ENCODE measurements at places on chromosomes 16 and 17.

GRCh38 chr17:81890447-81891302, 711 bp downstream of the ALYREF start:
- no peak for DNase-seq

GRCh38 chr16:60107437-60107836, 1373.3 kb upstream of the GOT2 start:
- DNase-seq: no peak

GRCh38 chr17:68356949-68357455, 65.7 kb downstream of the ARSG start:
- no peak for DNase-seq

DNA sequence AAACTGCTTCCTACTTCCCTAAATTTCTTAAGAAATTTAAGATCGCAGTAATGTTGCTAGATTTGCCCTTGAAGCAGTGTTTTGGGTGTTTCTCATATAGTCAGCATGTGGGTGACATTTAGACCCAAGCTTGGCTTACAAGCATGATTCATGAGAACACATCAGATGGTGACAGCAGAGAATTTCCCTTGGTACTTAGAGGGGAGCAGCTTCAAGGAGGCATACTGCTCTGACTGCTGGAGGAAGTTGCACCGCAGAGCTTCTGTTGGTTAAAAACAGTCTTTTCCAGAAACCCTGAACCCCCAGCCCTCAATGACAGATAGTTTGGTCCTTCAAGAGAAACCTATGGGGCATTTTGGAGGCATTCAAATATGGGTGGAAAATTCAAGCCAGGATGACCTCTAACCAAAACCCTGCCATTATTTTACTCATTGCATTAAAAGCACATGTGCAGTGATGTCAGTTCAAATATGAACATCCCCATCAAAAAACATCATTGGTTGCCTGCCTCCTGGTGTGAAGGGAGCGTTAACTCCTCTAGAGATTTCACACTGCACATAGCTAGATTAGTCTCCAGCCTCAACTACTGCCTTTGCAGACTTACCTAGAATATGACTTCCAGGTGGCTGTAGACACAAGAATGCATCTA, 201.5 kb upstream of the CACNG5 start:
- DNase-seq: no peak

GRCh38 chr17:81891303-81891552, 158 bp downstream of the ALYREF start:
- DNase-seq: no peak

DNA sequence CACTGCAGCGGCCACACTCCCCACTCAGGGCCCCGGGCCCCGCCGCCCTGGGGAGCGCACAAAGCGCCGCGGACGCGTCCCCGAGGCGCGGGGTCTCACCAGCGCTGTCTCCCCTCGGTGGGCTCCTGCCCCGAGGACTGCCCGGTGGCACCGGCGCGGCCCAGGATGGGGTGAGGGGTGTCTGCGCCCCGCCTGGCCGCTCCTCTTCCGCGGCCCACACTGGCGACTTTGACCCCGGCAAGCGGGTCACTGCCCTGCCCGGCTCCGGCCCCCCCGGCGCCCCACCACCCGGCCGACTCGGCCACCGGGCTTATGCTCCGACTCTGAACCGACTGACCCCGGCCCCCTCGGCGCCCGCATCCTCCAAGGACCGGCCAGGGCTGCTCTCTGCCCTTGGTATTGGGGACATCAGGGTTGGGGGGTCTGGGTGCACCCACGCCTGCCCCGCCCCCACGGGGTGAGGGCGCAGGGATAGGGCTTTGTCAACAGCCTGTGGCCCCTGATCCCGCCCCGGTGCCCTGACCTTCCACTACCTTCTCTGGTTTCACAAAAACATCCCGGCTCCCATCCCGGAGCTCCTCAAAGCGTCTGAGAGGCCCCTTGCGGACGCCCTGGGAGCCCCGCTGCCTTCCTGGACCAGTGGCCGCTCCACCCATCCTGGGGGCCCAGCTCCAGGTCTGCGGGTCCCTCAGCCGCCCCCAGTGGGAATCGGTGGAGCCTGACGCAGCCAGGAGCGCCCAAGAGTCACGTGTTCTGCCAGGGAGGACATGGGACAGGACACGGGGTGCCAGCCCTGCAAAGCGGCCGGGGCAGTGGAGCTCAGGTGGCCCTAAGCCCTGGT, 829 bp downstream of the GCGR start:
- DNase-seq: no peak

- peak; percentile 8 for DNase-seq
Measured at GRCh38 chr16:13957197-13958078, 37.5 kb downstream of the ERCC4 start.

GRCh38 chr17:6064868-6065267, 5.3 kb upstream of the WSCD1 start:
- DNase-seq: no peak

- peak; percentile 94 for DNase-seq
Measured at GRCh38 chr16:84175350-84176081, 11.3 kb downstream of the TAF1C start.

DNA sequence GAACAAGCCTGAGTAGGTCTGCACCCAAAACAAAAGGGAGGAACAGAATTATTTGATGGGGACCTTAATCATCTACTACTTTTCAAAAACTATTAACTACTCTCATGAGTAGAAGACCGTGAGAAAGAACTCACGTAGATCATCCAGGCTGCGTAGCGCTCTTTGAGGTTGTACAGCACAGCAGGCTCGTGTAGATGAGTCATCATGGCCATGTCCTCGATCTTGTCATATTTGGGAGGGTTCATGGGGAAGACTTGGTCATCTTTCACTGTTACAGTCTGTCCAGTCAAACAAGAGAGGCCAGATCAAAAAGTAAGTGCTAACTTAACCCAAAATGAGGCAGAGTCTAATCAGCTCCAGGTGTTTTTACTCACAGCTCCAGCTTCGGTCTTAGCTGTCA, 2.3 kb downstream of the MYH1 start:
- DNase-seq: no peak

DNA sequence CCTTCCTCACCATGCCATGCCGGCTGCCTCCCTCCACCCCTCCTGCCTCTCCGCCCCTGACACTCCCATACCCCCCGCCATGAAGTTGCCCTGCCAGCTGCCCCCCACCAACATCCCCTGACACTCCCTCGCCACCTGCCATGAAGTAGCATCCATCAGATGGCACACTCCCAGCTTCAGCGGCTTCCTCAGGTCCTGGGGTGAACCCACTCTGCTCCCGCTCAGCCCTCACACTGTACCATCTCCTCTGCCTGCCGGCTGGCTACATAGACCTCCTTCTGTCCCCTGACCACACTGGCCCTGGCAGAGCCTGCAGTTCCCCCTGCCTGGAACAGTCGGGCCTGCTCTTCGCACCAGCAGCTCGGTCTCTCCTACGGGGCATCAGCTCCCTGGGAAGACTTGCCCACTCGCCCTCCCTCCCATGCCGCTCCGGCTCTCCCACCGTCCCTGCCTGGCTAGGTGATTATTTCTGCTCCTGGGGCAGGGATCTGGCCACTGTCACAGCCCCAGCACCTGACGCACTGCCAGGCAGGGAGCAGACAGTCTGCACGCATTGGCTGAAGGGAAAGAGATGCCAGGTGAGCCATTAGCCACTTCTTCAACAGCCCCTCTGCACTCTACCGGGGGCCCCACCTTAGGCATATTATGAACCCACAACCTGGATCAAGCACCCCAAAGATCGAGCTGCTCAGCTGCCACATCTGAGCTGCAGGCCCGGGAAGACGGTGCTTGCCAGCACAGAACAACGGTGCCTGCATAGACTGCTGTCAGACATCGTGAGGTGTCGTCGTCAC, 9.0 kb downstream of the CANT1 start:
- DNase-seq: no peak

DNA sequence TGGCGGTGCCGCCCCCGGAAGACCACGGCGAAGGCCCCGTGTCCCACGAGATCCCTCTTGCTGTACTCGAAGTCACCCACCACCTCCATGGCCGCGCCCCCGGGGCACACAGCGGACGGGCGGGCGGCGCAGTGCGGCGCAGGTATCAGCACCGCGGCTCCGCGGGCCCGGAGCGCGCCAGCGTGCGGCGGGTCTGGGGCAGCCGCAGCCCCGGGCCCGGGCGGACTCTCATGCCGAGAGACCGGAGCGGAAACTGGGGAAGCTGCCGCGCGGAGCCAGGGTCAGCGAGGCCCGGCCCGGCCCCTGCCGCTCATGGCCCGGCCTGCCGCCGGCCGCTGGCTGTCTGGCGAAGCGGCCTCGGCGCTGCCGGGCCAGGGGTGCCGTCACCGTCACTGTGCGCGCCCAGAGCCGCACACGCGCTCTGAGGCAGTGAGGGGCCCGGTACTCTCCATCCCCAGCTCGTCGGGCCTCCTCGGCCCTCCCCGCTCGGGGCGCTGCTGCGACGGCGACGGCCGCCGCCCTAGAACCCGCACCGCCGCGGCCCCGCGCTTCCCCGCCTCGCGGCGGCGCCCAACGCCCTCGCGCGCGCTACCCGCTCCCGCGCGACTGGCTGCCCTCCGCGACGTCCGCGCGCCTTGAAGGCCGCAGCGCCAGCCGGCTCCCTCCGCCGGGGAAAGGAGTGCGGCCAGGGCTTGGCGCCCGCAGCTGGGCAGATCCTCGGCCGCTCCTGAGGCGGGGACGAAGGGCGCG, at the start of gene ULK2:
Gene ULK2, minus strand, starts transcription at position 608 of the 750 bp plus-strand sequence. Its CDS starts 519 bp downstream, at position 89.
- DNase-seq: peak; percentile 57

DNA sequence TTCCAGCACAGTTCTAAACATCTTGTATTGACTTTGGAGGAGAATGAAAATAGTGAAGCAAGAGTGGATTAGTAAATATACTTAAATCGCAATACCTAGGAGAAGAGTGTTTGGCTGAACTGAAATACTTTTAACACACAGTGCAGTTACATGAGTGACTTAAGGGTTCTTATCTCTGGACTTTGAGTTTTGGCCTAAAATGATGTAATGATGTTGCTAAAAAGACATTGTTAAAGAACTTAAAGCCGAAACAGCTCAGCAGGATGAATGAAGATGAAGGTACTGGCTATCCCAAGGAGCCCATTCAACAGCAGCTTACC, 28.1 kb downstream of the PMP22 start:
- no peak for DNase-seq

DNA sequence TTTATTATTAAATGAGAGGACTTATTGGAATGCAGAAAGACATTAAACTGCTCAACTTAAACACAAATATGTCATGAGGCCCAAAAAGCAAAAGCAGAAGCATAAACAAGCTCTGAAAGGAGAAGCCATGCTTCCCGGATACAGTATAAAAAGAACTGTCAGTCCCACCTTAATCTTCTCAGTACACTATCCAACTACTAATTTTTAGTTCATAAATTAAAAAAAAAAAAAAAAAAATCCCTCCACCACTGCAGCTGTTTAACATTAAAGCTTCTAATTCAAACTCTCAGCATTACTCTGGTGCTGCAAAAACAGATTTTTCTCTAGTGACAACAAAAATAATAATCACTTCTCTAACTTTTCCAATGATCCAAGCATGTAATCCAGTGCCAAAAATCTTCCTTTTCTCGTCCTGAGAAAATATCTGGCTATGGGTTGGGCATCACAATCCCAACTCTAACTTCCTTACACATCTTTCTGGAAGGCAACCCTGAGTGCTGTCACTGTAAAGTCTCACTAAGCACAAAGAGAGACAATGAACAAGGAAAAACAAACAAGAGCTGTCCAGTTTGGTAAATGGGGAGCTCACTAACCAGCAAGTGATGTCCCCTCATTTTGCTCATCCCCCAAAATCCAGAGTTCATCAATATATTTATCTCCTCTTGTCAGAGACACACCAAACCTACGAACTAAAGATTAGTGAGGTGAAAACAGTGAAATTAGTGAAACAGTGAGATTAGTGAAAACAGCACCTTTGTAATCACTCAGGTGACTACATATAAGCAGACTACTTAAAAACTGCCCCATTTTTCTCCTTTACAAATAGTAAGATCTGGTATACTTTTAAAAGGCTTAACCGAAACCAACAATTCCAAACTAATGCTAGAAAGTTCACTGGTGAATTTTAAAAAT, 5.5 kb downstream of the USP32 start:
- no peak for DNase-seq

DNA sequence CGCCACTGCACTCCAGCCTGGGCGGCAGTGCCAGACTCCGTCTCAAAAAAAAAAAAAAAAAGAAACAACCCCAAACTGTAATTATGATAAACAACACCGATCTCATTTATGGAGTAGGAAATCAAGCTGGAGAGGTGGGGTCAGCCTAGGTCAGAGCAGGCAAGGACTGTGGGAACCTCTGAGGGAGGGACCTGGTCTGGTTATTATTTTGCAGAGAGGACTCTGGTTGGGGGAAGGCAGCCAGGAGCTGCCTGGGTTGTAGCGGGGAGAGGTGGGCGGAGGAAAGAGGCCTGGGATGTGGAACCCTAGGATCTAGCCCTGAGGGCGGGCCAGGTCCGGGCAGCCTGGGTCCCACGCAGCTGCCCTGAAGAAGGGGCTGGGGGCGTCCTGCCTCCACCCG, 10.9 kb upstream of the HS3ST6 start:
- DNase-seq: no peak

GRCh38 chr16:17557480-17557879, 86.7 kb upstream of the XYLT1 start:
- DNase-seq: no peak

DNA sequence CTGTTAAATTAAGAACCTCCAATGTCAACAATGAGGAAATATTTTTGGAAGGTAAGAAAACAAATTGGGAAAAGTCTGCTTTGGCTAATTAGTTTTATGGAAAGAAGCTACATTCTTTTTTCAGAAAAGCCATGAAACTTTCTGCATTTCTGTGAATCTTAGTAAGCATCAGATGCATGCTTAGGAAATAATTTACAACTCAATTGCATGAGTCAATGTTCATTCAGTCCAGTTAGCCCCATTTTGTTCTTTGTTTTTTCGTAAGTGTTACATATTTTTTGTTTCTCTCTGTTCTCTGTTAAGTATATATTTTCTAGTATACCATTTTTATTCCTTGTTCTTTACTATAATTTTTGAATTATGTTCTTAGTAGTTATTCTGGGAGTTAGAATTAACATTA, 195.2 kb upstream of the KIF2B start:
- DNase-seq: no peak

All from 8988T (cell line).